ENCODE measurements at places on chromosomes 3 and 15. TPM values are rescaled to one million over a fixed set of nuclear protein-coding genes. Genes with fewer than 3 reads are reported as not detected.
A peak's percentile ranks its signal among the peaks of the same experiment; 100 is the strongest.

Gene RAMAC
- total RNA-seq = 33.3 TPM

Gene WDR93
- total RNA-seq = 1.3 TPM

Gene SLC22A13
- 0.62 TPM for total RNA-seq

Gene ABTB1
- total RNA-seq = 10.6 TPM

Gene C3orf22
- 0.44 TPM for total RNA-seq

DNA sequence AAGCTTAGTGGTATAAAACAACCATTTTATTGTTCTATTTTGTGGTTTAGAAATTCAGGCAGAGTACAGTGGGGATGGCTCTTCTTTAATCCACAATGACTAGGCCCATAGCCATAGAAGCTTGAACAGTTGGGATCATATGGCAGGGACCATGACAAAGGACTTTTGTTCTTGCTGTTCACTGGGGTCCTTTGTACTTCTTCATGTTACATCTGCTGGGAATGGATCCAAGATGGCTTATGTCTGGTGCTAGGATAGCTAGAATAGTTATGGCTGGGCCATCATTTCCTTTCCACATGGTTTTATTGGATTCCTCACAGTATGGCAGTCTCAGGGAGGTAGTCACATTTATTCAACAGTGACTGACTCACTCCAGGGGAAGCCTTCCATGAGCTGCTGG, 427.9 kb upstream of the AGTR1 start:
- H3K27ac ChIP-seq = no peak overlapping the region
- no peak overlapping the region for H3K4me3 ChIP-seq
- no peak for DNase-seq
- H3K4me1 ChIP-seq = peaks cover 5% of the 10 kb centered on the region
- H3K27me3 ChIP-seq = no peaks in the 10 kb centered on the region

DNA sequence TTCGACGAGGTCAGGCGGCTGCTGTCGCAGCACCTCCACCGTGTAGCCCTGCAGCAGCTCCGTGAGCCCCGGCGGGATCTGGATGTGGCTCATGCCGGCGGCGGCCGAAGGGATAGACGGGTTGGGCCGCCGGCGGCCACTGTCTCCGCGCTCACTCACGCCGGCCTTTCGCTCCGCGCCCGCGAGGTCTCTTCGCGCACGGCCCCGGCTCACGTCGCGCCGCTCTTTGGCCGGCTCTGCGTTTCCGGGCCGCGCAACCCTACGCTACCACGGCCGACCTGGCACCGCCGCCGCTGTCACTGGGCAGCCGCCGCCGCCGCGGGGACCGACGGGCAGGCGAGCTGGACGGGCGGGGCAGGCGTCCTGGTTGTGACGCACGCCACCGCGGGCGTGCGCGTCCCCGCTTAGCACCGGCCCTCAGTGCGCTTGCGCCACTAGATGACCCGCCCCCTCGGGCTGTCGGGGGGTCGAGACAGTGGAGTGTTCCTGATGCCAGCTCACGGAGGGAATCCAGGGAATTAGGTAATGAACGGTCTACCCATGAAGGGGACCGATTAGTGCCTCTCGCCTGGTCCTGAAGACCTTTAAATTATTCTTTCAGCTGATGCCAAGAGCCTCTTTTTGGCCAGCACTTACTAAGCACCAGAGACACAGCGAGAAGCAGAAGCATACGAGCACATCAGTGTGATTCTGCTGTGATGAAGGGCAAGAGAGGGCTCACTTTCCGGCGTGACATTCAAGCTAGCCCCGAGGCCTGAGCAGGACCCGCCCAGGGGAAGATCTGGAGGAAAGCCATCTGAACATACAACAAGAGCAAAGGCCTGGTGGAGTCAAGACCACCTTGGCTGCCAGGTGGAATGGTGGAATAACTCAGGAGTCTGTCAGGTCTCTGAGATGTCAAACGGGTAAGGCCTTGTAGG, at the start of gene PRKAR2A:
TSS of gene PRKAR2A (minus strand) at position 371 of the 920 bp plus-strand sequence. CDS start at position 93, 278 bp downstream.
- peak within 1 kb of the TSS; percentile 77 for H3K4me3 ChIP-seq
- peaks cover 5% of the 10 kb centered on the region for H3K4me1 ChIP-seq
- no peaks in the 10 kb centered on the region for H3K36me3 ChIP-seq
- H3K27me3 ChIP-seq = no peaks in the 10 kb centered on the region
- peak; percentile 71 for DNase-seq
